ENCODE measurements at places on chromosomes 4 and X.

- DNase-seq: no peak
Observed at GRCh38 chr4:71683309-71683708, 100.6 kb downstream of the GC start.

DNA sequence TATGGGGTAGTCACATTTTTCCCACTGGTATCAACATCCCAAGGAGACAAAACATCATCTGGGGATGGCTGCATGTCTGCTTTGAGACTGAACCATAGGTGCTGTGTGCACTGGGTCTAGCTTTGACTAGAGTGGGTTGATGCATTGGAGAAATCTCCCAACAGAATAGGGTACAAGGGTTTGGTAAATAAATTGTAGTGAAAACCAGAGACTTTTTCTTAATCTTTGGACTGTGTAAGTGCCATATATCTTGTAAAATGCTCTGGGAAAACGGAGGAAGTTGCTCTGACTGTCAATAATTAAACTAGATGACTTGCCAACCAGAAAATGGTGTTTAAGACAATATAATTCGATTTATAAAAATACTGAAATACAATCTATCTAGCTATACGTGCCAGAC lies 1064.0 kb upstream of the SLIT2 start:
- no peak for DNase-seq

DNA sequence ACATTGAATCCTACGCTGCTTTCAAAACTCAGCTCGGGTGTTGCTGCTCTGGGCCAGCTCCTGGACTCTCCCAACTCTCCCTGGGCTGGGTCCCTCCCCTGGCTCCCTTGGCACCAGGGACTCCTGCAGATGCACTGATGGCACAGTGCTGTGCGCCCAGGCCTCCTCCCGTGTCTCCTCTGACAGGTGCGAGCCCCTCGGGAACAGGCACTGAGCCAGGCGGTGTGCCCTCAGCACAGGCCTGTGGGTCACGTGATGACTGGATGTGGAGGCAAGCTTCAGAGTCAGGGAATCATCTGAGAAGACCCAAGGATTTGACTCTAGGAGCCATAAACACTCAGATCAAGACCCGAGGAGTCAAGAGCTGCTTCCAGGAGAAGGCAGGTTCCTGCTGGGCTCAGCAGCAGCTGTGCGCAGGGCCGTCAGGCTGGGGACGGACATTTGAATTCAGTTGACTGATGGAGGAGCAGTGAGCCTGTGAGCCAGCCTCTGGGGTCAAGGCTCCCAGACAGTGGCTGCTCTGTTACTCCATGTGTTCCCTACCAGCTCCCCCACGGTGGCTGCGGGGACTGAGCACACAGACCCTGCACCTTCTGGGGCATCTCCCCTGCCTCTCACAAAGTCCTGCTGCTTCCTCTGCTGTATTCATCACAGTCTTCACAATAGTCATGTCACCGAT lies 33.0 kb downstream of the NAT8L start:
- no peak for DNase-seq

GRCh38 chr4:173169428-173170181 lies 994 bp downstream of the GALNT7 start:
- DNase-seq: peak; percentile 87

DNA sequence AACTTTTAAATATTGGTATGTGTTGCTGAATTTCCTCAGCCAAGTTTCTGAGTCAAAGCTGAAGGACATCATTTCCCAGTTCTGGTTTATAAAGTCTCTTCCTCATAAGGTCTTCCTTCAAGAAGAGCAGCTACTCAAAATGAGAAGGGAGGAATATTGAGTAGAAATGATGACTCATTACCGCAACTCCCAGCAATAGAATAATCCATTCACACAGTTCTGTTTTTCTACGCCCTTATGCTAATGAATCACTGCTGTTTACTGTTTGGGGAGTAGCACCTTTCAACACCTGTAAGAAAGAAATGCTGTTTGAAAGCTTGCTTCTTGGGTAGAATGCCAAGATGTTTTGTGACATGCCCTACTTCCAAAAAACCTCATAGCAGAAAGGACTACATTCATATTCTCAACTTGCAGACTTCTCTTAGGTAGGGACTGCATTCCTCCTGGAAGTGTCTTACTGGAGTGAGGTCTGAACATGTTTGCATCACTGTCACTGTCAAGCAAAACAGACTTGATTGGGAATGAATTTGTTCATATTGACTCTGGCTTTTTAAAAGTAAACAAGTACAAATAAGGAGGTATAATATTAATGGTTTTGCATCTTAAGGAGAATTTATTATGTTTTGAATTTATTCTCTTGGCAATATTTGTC lies 147.2 kb upstream of the BANK1 start:
- no peak for DNase-seq

GRCh38 chrX:56783996-56784620 lies 55.1 kb downstream of the NBDY start:
- DNase-seq: peak; percentile 10

- DNase-seq: no peak
Observed at GRCh38 chrX:71182871-71183270, 38.2 kb downstream of the NLGN3 start.

DNA sequence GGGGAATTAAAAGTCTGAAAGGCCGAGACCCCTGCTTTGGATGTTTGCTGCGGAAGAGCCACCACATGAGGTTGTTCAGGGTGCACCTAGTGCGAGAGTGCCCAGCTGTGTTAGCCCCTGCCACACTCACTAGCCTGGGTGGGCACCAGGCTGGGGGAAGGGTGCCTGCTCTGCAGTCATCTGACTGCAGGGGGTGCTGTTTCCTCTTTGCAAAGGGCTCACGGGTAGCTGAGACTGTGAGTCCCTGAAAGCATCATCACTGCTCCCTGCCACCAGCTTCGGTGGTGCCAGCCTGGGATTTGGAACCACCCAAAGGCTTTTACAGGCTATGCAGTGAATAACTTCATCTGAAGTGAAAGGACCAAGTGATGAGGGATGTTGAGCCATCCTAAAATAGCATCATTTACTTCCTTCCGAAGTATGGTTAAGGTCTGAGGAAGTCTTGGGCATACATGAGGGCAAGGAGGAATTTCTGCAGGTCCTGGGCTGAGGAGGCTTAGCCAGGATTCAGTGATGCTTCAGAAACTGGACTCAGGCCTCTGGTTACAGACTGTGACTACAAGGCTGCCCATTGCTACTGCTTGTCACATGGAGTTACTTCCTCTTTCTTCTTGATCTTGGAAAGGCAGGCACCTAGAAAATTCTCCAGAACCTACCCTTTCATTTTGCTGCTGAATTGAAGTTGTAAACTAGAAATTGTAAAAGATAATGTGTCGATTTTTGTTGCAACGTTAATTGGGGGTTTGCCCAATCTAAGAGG lies 293.2 kb upstream of the PRPS2 start:
- DNase-seq: no peak

DNA sequence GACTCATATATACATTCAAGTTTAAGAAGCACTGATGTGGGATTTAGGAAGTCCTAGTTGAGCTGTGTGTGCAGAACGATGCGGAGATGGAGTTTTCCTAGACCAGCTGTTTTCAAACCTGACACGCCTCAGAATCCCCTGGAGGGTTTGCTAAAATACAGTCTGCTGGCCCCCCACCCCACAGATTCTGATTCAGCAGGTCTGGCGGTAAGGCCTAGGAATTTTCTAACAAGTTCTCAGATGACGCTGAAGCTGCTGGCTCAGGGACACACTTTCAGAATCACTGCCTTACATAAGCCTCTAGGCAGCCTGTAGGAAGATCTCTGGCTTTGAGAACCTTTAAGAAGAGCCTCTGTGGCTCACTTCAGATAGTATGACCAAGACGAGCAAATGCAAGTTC lies 73.1 kb downstream of the PHEX start:
- no peak for DNase-seq

GRCh38 chr4:1807332-1807777 lies 14.3 kb downstream of the FGFR3 start:
- no peak for DNase-seq

- DNase-seq: no peak
Observed at GRCh38 chrX:69317721-69318120, 152.5 kb upstream of the PJA1 start.

GRCh38 chr4:188612659-188613058 lies 473.4 kb downstream of the TRIML1 start:
- no peak for DNase-seq

DNA sequence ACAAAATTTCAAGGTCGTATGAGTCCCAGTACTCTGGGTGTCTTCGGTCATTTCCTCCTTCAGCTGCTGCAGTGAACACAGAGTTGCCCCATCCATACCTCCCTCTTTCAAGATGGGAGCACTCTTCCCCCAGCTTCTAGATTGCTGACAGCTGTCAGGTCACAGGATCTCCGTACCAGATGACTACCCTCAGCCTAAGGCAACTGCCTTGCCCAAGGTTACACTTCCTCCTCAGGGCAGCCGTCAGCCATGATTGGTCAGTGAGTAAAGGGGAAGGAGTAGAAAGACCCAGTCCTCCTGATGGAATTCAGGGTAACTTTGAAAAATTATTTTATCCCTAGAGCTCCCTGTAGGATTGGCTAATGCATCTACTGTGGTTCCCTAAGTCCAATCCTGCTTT lies 81.6 kb downstream of the NAF1 start:
- no peak for DNase-seq

DNA sequence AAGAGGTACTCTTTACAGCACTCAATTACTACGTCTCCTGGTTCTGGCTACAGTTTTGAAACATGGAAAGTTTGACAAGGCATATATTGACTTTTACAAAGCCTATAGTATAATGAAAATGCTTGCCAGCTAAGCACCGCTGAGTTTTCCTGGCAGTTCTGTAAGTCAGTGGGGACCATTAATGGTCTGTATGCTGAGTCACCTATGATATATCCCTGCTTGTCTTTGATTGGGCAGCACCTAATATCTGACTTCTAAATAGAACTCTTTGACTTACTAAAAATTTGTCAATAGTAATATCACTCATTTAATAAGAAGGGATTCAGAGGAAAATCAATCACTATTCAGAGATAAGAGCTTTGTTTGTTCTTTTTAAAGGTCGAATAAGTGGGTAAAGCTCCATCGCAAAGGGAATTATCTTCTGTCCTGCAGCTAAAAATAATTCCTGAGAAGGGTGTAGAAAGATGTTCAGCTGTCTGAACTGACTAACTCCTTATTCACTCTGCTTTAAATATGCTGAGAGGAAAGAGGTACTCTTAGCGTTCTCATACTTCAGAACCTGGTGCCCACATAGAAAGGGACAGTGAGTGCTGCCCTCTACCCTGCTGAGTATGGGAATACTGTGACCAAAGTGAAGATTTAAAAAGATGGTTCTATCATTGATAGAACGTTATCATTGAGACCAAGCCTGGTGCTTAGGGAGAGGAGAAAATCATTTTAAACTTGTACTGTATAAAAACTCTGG lies 959 bp downstream of the SMPX start:
- DNase-seq: no peak

DNA sequence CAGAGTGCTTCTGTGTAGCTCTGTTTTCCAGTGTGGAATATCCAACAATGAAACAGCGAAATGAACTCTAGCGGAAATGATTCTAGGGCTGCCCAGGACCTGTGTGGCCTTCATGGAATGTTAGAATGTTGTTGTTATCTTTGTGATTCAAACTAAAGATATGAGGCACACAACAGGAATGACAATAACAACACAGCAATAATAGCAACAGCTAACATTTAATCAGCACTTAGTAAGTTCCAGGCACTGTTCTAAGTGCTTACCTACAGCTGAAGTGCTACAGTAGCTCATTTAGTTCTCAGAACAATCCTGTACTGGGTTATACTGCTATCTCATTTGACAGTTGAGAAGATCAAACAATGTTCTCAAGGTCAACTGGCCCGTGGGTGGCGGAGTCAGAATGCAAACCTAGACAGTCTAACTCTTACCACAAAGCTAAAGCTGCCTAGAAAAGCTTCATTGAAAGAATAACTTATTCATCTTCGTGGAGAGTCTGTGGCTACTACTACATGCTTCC lies 63.7 kb downstream of the MAML3 start:
- DNase-seq: no peak

GRCh38 chr4:147173797-147174432 lies 228.3 kb upstream of the TTC29 start:
- DNase-seq: no peak

DNA sequence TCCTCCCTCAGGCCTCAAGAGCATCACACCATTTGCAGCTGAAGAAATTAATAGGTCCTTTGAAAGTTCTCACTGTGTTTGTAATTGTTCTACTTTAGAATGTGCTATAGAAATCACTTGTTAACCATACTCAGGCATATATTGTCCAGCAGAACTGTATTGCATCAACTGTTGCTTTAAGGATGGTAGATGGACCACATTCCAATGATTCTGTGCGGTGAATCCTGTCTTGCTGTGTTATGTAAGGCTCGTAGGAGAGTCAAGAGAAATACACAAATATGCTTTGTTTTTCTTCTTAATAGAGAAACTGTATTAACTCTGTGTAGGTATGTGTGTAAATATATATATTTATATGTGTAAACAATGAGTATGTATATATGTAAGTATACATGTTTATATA lies 6.3 kb upstream of the ADGRA3 start:
- DNase-seq: no peak

GRCh38 chrX:134236626-134237614 lies at the start of gene CCDC160:
Gene CCDC160, plus strand, starts transcription at chrX:134237182. Its CDS starts 7,619 bp downstream, at chrX:134244801.
- no peak for DNase-seq

GRCh38 chr4:234178-234577 lies 71.1 kb downstream of the ZNF732 start:
- DNase-seq: no peak

GRCh38 chr4:83212041-83212851 lies 72.4 kb downstream of the COQ2 start:
- peak; percentile 75 for DNase-seq

DNA sequence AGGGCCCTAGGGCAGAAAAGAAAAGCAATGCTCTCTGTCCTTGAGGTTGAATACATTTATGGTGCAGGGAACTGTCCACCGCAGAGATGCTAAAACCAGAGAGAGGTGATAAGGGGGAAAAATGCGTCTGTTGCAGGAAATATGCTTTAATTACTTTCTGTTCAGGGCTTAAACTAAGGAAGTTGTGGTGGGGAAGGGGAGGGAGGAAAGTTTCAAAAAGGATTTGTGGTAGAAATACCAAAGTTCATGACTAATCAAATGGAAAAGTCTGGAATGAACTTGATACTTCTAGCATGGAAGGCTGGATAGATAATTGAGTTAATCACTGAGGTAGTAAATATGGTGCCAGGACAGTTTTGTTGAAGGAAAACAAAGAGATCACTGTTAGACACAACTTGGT lies 99.0 kb downstream of the ASB9 start:
- no peak for DNase-seq

DNA sequence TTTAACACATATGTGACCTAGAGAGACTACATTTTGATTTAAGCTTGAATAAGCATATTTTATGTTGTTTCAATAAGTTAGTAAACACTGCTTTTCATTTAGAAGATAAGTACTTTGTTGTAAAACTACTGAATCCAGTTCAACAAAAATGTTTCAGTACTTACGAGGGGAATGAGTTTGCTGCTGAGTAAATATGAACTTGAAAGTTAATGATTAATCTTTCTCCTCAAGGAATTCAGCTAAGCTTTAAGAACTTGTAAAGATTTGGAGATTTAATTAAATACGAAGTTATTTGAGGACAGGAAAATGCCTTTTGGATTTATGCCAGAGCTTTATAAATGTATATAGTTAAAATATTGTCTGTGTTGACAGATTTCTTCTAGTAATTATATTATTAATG lies 933.0 kb upstream of the LCORL start:
- DNase-seq: no peak

- DNase-seq: no peak
Observed at GRCh38 chr4:17398805-17399204, 113.1 kb downstream of the QDPR start.

All from activated effector memory CD4-positive, alpha-beta T cell treated with anti-CD3 and anti-CD28 coated beads, Interleukin-2, amount 50 U/mL, for 16 hours (primary cell).